ENCODE measurements at places on chromosomes 2 and 18. TPM values are rescaled to one million over a fixed set of nuclear protein-coding genes. Genes with fewer than 3 reads are reported as not detected.

The RTTN gene
- 14.9 TPM for total RNA-seq

The CRYBA2 gene
- total RNA-seq, result not detected

The APCDD1 gene
- 30.8 TPM for total RNA-seq

The RGPD3 gene
- total RNA-seq, result 0.30 TPM

The ST8SIA5 gene
- total RNA-seq, result 0.78 TPM

The TDRD15 gene
- not detected for total RNA-seq

The DSG3 gene
- total RNA-seq, result 0.03 TPM

The DYTN gene
- not detected for total RNA-seq

The SMYD1 gene
- total RNA-seq, result not detected

The TEKT4 gene
- total RNA-seq, result not detected

The SOCS6 gene
- 18.8 TPM for total RNA-seq

The PTPRM gene
- 56.9 TPM for total RNA-seq

DNA sequence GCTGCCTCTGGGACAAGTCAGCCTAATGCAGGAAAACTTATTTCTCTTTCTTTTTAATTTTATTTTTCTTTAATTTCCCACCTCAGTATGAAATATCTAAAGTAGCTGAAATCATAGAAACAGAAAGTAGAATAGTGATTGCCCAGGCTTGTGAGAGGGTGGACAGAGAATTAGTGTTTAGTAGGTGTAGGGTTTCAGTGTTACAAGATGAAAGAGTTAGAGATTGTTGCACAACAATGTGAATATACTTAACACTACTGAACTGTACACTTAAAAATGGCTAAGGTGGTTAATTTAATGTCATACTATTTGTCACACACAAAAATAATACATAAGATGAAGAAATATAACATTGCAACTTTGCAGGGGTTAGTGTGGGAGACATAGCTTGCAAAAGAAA is 80.8 kb downstream of the NAT8 start:
- no peak for DNase-seq
- no peaks in the 10 kb centered on the region for H3K27me3 ChIP-seq
- H3K4me1 ChIP-seq, result peaks cover 1% of the 10 kb centered on the region
- H3K36me3 ChIP-seq, result no peaks in the 10 kb centered on the region

GRCh38 chr2:85116207-85116606 is 17.0 kb upstream of the TCF7L1 start:
- no peaks in the 10 kb centered on the region for H3K36me3 ChIP-seq
- no peaks in the 10 kb centered on the region for H3K4me1 ChIP-seq
- DNase-seq, result no peak
- H3K27me3 ChIP-seq, result no peaks in the 10 kb centered on the region

- H3K4me3 ChIP-seq, result no peak overlapping the region
- no peaks in the 10 kb centered on the region for H3K36me3 ChIP-seq
- H3K27me3 ChIP-seq, result no peaks in the 10 kb centered on the region
- H3K4me1 ChIP-seq, result no peaks in the 10 kb centered on the region
- DNase-seq, result no peak
Observed at GRCh38 chr2:172438741-172439508, 11.5 kb downstream of the ITGA6 start.

DNA sequence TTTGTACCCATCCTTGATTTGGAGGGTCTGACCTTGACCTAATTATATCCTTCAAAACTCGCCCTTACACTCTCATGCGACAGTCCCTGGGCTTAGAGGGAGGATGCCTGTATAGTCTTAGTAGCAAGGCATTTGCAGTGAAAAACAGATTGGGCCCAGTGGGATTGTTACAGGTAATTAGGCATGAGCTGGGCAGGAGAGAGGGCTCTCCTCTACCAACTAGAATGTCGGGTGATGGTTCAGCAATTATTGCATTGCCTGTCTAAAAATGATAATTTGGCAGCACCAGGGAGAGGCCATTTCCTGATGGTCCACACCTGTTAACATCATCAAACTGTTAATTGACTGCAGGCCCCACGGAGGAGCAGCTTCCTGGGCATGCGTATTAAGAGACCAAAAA is 32.4 kb downstream of the COMMD1 start:
- H3K4me1 ChIP-seq, result no peaks in the 10 kb centered on the region
- no peaks in the 10 kb centered on the region for H3K27me3 ChIP-seq

DNA sequence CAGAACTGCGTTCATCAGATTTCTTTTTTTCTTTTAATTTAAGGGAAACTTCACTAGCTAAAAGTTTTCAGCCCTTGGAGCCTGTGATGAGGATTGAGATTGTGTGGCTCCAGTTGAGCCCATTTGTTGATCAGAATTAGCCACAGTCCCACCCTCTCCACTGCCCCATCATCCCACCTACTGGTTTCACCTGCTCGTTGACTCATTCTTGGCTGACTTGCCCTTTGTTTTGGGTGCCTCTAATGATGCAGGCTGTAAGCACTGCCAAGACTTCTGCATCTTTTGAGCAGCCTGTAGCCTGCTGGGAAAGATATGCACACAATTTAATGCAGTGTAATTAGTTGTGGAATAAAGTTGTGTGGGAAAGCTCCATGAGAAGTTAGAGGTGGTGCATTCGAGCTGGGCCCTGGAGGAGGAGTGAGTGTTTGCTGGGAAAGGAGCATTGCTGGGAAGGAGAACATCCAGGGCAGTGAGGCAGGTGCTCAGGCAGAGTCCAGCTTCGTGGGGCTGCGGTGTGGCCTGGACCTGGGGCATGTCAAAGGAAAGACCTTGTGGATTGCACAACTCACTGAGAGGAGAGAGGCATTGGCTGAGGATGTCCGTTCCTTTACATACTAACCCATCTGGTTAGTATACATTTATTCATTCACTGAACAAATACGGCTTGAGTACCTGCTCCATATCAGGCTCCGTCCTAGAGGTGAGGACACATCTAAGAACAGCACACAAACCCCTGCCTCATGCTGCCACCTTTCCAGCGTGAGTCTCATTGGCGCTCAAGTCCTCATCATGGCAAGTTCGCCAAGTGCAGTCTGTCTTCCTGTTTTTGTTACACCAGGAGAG is 18.2 kb downstream of the ASPRV1 start:
- no peaks in the 10 kb centered on the region for H3K36me3 ChIP-seq
- H3K27me3 ChIP-seq, result no peaks in the 10 kb centered on the region
- H3K4me1 ChIP-seq, result no peaks in the 10 kb centered on the region
- no peak overlapping the region for H3K27ac ChIP-seq
- DNase-seq, result no peak

- no peak overlapping the region for H3K27ac ChIP-seq
- DNase-seq, result no peak
- H3K4me1 ChIP-seq, result peaks cover 6% of the 10 kb centered on the region
- no peak overlapping the region for H3K4me3 ChIP-seq
- H3K27me3 ChIP-seq, result no peaks in the 10 kb centered on the region
Observed at GRCh38 chr2:138237667-138238384, 263.7 kb upstream of the SPOPL start.

DNA sequence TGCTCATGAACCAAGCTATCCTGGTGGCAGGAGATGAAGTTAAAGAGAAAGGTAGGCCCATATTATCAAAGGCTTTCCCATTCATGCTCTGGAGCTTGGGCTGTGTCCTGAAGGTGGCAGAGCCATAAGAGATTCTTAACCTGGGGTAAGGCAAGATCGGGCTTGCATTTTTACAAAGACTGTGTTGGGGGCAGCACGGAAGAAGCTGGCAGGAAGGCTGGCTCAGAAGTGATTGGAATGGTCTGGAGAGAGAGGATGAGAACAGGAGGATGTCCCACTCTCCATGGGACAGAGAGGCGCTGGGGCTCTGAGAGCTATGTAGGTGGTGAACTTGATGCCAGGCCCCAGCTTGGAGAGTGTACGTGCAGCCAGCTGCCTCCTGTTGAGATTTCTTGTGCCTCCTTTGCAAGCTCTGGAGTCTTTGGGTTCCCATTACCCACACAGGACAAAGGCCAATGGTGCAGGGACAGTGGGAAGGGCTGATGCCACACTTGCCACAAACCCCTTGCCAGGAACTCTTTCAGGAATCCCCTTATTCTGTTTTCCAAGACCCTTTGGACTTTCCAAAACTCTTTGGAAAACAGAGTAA is 40.6 kb upstream of the FZD5 start:
- no peak overlapping the region for H3K27ac ChIP-seq
- no peaks in the 10 kb centered on the region for H3K36me3 ChIP-seq
- H3K4me3 ChIP-seq, result no peak overlapping the region
- no peaks in the 10 kb centered on the region for H3K27me3 ChIP-seq

DNA sequence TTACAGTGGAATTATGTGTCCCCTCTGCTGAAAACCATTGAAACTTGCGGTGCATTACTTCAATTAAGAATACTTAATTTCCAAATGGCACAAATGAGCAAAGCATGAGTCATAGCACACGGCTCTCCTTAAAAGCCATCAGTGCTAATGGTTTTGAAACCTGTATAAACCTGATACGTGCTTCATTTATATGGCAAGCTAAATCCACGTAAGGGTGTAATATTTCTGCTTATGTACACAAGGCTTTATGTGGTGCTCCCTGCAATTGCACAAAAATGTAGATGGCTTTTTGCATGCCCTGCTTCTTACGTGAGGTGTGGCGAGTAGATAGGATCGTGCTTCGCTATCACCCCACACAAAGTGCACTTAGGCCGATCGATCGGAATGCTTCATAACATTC is 840.9 kb downstream of the GALR1 start:
- no peaks in the 10 kb centered on the region for H3K36me3 ChIP-seq
- no peak overlapping the region for H3K4me3 ChIP-seq
- no peaks in the 10 kb centered on the region for H3K4me1 ChIP-seq
- H3K27ac ChIP-seq, result no peak overlapping the region
- H3K27me3 ChIP-seq, result no peaks in the 10 kb centered on the region
- no peak for DNase-seq

- no peaks in the 10 kb centered on the region for H3K4me1 ChIP-seq
- no peaks in the 10 kb centered on the region for H3K36me3 ChIP-seq
- H3K27me3 ChIP-seq, result no peaks in the 10 kb centered on the region
Observed at GRCh38 chr2:141199711-141200110, 931.1 kb downstream of the LRP1B start.

- no peak overlapping the region for H3K27ac ChIP-seq
- no peaks in the 10 kb centered on the region for H3K36me3 ChIP-seq
- H3K4me1 ChIP-seq, result peaks cover 3% of the 10 kb centered on the region
- no peak for DNase-seq
- H3K4me3 ChIP-seq, result no peak overlapping the region
- H3K27me3 ChIP-seq, result no peaks in the 10 kb centered on the region
Observed at GRCh38 chr18:9570255-9570654, 44.1 kb downstream of the PPP4R1 start.

GRCh38 chr18:43665105-43665788 is 388.0 kb upstream of the SYT4 start:
- H3K4me3 ChIP-seq, result no peak overlapping the region
- H3K36me3 ChIP-seq, result no peaks in the 10 kb centered on the region
- DNase-seq, result no peak
- H3K27me3 ChIP-seq, result no peaks in the 10 kb centered on the region
- H3K4me1 ChIP-seq, result no peaks in the 10 kb centered on the region
- H3K27ac ChIP-seq, result no peak overlapping the region

- H3K27me3 ChIP-seq, result no peaks in the 10 kb centered on the region
- no peak overlapping the region for H3K27ac ChIP-seq
- no peak for DNase-seq
Observed at GRCh38 chr2:196341277-196341841, 170.0 kb upstream of the STK17B start.

GRCh38 chr2:234840336-234840735 is 111.5 kb upstream of the SH3BP4 start:
- peaks cover 8% of the 10 kb centered on the region for H3K4me1 ChIP-seq
- H3K4me3 ChIP-seq, result no peak overlapping the region
- H3K27me3 ChIP-seq, result no peaks in the 10 kb centered on the region
- no peak overlapping the region for H3K27ac ChIP-seq
- DNase-seq, result peak; percentile 70

GRCh38 chr2:17076533-17076932 is 410.9 kb upstream of the CYRIA start:
- H3K4me3 ChIP-seq, result no peak overlapping the region
- no peaks in the 10 kb centered on the region for H3K27me3 ChIP-seq
- H3K36me3 ChIP-seq, result no peaks in the 10 kb centered on the region
- no peak for DNase-seq
- no peak overlapping the region for H3K27ac ChIP-seq

- peaks cover 3% of the 10 kb centered on the region for H3K4me1 ChIP-seq
- peak overlapping the region; percentile 94 for H3K27ac ChIP-seq
- H3K4me3 ChIP-seq, result peak overlapping the region; percentile 73
Observed at GRCh38 chr2:38376346-38377049, 575 bp downstream of the ATL2 start.

DNA sequence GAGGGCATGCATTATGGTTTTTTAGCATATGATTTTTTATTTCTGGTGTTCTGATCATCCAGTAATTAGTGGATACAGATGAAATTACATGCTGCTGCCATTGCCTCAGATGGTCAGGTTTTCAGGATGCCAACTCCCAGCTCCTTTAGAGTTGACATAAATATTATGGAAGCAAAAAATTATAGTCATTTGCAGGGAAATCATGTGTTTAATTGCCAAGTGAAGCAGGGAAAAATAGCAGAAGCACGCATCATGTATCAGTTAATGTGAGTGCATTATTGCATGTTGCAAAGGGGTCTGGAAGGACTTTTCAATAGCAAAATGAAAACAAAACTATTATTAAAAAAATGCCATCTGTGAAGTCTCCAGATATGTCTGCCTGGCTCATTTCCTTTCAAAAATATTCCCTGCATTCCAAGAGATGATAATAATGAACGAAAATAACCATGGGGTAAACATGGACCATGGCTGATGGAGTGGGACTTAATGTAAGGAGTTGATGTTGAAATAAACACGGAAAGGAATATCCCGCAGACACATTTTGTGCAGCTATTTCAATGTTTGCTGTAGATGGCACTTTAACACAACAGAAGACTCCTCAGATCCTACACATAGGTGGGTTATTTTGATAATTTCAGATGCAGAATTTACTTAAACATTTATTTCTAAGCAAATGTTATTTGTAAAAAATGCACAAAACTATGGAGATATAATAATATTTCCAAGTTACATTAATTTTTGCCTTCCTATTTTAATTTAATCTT is 87.7 kb upstream of the DYNAP start:
- no peaks in the 10 kb centered on the region for H3K4me1 ChIP-seq
- no peaks in the 10 kb centered on the region for H3K27me3 ChIP-seq
- H3K36me3 ChIP-seq, result no peaks in the 10 kb centered on the region

DNA sequence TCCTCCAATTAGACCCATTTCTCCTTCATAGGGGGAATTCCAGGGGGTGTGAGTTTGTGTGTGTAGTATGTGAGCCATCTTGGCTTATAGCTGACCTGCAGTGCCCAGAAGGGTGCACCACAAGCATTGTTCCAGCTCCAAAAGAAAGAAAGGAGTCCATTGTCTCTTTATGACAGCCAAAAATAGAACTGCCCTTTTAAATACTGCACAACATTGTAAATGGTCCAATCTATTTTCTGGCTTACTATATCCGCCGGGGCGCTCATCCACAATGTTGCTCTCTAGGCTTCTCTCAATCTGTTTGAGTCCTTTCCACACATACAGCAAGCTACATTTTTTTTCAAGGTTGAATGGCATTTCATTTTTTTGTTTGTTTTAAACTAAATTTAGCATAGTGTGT is 517.5 kb downstream of the STK39 start:
- no peaks in the 10 kb centered on the region for H3K36me3 ChIP-seq
- no peak for DNase-seq
- no peaks in the 10 kb centered on the region for H3K27me3 ChIP-seq
- peaks cover 10% of the 10 kb centered on the region for H3K4me1 ChIP-seq
- no peak overlapping the region for H3K27ac ChIP-seq
- H3K4me3 ChIP-seq, result no peak overlapping the region

GRCh38 chr2:130288467-130289403 is 54.0 kb upstream of the IMP4 start:
- H3K36me3 ChIP-seq, result no peaks in the 10 kb centered on the region
- no peaks in the 10 kb centered on the region for H3K4me1 ChIP-seq
- no peak overlapping the region for H3K27ac ChIP-seq

- no peak overlapping the region for H3K27ac ChIP-seq
- DNase-seq, result no peak
- H3K36me3 ChIP-seq, result no peaks in the 10 kb centered on the region
- peaks cover 2% of the 10 kb centered on the region for H3K4me1 ChIP-seq
- H3K4me3 ChIP-seq, result no peak overlapping the region
Observed at GRCh38 chr2:113277474-113278072, 1.1 kb downstream of the PAX8 start.
